Germinal center (tissue), 1 donor: ENCODE measurements at places on chromosomes 11 and 22.

DNA sequence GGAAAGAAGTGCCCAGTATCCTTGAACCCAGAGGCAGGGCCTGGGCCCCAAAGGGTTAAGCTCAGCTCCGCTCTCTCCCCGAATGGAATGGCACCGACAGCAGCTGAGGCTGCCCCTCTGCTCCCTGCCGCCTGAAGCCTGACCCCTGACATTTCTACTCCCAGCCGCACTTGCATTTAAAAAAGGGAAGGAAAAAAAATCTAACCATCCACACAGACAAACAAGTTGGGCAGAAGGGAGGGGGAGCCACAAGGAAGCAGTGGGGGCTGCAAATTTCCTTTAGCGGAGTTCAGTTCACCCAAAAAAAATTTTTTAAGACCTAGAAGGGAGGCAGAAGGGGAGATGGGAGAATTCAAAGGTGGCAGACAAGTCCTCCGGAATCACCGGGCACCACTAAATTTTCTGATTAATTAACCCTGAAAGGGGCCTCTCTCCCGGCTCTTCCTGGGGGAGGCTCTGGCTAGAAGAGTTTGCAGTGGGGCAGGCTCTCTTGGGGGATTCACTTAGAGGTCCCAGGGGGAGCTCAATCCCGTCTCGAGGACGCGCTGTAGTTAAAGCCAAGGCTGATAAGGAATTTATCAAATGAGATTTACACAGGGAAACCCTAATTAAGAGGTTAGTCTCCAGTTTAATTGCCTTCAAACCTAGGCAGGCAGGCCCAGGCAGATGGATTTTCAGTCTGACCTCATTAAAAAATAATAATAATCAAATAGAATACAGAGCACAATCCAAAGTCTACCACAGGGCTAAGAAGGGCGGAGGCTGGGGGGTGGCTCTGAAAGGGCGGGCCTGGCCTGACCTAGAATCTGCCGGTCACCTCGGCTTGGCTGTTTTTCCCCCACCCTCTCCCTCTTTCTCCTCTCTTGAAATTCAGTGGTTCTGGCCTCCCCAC, 25.6 kb downstream of the MN1 start:
- no peak for DNase-seq

DNA sequence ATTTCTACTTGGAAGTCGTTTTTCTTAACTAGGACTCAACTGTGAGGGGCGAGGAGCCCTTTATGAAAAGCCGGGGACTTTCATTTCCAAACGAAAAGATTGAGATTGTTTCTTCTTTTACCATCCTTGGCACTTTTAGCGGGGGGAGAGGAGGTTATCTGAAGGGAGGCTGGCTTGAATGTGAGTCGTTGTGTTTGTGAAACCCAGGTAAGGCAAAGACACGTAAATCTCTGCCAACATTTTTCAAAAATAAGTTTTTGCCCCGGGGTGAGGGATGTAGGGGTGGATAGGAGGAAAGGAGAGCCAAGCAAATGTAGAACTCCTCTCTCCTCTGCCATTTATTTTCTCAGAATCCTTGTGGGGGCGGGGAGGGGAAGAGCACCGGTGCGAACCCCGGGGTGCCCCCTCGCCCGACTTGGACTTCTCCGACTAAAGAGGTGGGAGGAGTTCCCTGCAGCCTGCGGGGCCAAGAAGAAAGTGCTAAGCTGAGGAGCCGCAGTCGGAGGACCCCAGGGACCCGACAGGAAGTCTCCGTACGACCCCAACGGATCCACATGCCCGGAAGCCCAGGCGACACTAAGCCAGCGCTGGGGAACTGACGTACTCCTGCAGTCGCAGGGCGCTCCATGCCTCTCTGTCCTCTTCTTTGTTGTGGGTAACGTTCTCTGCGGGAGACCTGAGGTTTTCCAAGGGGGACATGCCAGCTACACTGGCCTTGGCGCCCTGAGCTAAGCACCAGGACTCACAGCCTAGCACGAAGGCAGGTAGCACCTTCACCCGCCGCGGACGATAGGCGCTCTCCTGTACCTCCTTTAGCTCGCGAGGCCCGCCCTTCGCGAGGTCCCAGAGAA, 2.4 kb upstream of the WT1 start:
- no peak for DNase-seq

GRCh38 chr11:126102436-126102981, 39.8 kb upstream of the CDON start:
- DNase-seq = no peak

- no peak for DNase-seq
Measured at GRCh38 chr11:50174189-50174588, 141.5 kb downstream of the OR4C45 start.

DNA sequence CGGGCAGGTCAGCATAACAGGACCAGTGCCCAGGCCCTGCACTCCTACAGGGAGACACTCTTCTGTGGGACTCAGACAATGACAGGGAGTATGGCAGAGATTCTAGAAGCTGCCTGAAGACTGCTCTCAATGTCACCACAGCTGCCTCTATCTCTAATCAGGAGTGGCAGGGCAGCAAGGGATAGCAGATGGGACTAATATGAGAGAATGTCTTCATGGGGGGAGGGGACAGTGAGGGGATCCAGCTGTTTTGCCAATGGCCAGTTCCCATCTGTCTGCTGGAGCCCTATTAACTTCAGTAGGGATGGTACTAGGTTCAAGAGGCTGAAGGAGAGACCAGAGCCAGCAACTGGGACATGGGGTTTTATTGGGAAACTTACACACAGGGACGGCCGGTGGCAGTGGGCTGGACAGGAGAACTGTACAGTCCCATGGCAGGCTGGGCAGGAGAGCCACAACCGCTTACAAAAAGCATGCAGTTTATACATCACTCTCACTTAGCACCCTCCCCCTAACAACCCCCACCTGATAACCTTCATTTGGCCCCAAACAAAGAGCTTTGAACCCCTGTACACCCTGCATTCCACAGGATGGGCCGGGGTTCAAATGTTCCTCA, 2.5 kb upstream of the CD82 start:
- DNase-seq = no peak

DNA sequence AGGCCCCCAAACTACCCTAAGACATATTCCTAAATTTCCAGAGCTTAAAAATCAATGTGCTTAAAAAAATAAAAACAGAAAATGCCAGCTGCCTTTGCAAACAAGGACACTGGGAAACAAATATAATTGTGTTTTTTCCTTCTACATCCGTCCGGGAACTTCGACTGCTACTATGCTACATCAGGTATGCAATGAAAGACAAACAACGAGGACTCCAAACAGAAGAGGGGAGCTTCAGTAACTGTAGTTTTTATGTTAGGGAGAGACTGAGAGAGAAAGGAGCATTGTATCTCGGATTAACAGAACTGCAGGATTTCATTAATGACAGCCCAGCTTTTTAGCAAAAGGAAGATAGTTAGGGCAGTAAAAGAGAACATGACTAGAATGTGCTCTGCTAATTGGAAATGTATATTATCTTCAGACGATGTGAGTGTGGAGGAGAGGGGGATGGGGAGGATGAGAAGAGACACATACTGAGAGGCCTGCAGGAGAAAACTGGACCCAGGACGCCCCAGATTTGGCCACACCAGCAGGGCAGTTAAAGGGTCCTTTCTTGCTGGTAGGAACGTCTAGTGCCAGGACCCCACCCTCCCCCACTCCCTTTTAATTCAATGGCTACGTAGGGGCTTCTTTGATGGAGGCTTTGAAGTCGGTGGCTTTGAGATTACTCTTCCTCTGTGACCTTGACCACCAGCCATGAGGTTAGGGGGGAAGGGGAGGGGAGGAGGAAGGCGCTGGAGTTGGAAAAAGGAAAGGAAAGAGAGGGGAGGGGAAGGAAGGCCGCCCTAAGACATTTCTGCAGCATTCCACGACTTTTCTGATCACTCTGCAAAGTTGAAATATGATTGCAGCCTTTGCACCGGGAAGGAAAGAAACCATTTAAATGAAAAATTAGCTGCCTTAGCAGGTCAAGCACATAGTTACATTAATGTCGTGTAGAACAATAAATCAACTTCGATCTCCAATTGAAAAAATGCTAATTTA, 187.1 kb downstream of the BLID start:
- no peak for DNase-seq
